ENCODE measurements at places on chromosomes 12 and 14.

GRCh38 chr12:124952801-124953200 lies 36.1 kb downstream of the DHX37 start:
- DNase-seq: peak; percentile 7

- DNase-seq: no peak
Measured at GRCh38 chr14:76782115-76782884, 21.0 kb downstream of the VASH1 start.

DNA sequence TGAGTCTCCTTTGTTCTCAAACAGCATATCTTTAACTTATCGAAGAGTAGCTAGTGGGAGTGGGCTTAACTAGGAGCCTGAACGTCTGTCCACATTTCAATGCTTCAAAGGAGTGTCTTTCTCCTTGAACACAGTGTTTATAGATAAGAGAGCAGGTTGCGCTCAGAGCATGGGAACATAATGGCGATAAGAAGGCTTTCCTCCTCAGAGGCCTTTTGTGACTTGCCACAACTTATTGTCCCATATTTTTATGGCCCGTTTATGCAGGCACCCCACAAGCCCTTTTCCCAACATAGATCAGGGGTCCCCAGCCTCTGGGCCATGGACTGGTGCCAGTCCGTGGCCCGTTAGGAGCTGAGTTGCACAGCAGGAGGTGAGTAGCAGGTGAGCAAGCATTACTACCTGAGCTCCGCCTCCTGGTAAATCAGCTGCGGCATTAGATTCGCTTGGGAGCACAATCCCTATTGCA lies 2.6 kb upstream of the DDX47 start:
- no peak for DNase-seq

DNA sequence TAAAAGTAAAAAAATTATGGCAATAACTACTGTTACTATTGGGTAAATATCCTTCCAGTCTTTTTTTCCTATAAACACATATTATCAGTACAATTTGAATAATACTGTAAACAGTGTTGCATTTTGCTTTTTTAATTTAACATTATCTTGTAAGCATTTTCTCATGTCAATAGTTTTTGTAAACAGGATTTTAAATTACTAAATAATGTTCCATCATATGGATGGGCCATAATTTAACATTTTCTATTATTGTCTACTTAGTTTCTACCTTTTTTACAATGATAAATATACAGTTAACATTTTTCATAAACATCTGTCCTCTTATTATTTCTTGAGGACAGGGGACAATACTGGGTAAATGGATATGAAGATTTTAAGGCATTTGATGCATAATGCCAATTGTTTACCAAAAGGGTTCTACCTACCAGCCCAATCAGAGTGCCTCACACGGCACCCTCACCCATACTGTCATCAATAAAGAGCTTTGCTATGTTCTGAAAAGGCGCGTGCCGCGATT lies 759 bp upstream of the ACVR1B start:
- DNase-seq: no peak

- no peak for DNase-seq
Measured at GRCh38 chr12:95626854-95627253, 75.6 kb upstream of the USP44 start.

DNA sequence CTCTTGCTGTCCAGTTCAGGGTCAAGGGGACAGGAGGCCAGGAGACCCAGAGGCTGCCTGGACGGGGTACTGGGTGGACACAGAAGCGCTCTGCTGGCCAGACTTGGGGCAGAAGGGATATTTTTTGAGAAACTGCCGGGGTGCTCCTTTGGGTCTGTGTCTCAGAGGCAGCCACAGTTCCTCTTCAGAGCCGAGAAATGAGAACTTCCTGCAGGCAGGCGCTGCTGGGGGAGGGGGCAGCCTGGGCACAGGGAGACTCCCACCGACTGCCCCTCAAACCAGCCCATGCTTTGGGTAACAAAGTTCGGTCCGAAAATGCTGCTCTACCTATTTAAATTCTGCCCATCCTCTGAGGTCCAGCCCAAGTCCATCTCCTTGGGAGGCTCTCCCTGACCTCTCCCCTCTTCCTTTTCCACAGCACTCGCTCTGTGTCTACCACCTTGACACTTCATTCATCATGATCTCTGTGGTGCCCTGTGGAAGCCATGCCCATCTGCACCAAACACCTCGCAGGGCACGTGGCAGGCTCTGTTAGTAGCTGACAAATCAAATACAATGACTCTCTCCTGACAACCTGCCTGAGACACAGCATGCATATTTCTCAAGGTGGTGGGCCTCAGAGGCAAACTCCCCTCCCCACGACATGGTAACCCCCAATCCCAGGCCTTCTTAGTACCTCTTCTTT lies 16.4 kb downstream of the HDAC7 start:
- no peak for DNase-seq

DNA sequence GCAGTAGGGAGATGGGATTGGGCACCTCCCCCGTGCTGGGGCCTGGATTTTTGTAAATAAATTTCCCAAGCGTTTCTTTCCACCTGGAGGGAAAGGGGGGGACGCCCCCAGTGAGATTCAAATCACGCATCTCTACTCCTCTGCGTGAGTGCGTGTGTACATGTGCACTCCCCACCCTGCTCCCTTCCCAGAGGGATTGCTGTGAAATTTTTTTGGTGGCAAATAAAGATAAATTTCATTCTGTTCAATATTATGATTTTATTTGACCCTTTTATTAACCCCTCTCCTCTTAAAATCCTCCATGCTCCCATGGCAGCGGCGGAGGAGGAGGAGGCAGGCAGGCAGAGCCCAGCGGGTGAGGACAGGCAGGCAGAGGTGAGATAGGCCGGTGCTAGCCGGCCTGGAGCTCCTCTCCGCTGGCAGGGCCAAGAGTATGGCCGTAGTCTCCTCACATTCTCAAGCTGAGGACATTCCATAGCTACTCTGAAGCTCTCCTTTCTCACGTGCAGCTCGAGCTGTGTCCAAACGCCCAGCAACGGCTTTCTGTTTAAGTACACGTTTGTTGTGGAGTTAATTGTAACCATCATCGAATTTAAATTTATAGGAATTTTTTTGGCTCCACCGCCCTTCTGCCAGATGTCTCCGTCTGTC lies 1.5 kb upstream of the HOTAIR start:
- no peak for DNase-seq

DNA sequence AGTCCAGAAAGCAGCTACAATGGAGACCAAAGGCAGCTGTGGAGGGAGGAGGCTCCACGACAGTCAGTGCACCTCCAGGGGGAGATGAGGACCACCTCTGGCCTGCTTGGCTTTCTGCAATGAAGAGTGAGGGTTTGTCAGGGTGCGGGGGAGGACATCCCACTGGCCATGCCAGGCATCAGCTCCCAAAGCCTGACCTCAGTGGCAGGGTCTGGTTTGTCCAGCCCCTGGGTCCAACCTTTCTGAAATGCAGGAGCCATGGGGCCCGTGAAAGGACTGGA lies 35.2 kb downstream of the SLC6A12 start:
- no peak for DNase-seq

- no peak for DNase-seq
Measured at GRCh38 chr12:111741235-111741812, 25.4 kb upstream of the ALDH2 start.

DNA sequence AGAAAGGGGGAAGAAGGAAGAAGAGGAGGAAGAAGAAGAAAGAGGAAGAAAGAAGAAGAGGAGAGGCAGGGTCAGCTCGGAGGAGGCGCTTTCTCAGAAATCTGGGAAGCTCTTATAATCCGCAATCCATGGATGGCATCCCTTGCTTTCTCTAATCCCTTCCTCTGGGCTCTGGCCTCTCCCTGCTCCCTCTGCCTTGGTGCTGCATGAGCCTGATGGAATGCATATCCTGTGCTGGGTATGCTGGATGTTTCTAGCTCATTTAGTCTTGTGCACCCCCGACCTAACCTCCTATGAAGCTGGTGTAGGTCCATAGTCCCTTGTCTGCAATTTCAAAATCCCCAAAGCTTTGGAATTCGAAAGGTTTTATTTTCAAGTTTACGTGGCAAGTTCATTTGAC lies 94.2 kb upstream of the MYL2 start:
- DNase-seq: no peak

DNA sequence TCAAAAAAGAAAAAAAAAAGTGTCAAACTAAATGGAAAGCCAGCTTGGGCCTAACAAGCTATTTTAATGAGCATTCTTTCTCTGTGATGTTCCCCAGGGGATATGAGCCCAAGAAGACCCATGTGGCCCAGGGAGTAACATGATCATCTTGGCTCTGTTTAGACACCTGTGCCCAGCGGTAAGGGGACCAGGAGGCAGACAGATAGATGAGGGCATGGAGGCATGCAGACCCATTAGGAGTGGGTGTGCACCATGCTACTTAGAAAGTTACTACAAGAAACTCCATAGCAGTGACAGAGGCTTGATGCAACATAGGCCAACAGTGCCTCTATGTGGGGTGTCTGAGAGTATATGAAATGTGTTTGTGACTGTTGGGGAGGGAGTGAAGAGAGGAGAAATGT lies 3.1 kb upstream of the CREBL2 start:
- no peak for DNase-seq

Data from GM12891 (cell line).